ENCODE measurements at places on chromosomes 5 and 9.

- no peak for DNase-seq
These were observed 101.8 kb downstream of the MAST4 start for GRCh38 chr5:66697796-66698564.

GRCh38 chr5:149409268-149409948, 30.3 kb upstream of the IL17B start:
- no peak for DNase-seq

- DNase-seq: no peak
These were observed 61.9 kb upstream of the ITGA1 start for GRCh38 chr5:52725808-52726207.

DNA sequence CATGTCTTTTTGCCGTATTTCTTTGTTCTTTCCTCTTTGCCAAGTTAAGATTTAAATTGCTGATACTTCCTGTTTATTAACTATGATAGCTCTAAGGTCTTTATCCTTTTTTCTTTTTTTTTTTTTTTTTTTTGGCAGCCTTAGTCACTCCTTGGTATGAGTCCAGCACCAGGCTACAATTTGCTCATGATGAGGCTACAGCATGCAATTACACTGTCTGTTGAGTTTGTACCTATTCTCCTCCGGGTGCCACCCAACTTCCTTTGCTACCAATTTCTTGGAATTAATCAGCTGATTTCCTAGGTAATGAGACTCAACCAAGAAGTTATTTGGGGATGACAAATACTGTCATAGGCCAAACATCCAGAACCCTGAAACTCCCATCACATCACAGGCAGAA, 25.5 kb downstream of the ACTL7B start:
- DNase-seq: no peak

- no peak for DNase-seq
These were observed 480 bp upstream of the CCDC69 start for GRCh38 chr5:151224372-151224771.

DNA sequence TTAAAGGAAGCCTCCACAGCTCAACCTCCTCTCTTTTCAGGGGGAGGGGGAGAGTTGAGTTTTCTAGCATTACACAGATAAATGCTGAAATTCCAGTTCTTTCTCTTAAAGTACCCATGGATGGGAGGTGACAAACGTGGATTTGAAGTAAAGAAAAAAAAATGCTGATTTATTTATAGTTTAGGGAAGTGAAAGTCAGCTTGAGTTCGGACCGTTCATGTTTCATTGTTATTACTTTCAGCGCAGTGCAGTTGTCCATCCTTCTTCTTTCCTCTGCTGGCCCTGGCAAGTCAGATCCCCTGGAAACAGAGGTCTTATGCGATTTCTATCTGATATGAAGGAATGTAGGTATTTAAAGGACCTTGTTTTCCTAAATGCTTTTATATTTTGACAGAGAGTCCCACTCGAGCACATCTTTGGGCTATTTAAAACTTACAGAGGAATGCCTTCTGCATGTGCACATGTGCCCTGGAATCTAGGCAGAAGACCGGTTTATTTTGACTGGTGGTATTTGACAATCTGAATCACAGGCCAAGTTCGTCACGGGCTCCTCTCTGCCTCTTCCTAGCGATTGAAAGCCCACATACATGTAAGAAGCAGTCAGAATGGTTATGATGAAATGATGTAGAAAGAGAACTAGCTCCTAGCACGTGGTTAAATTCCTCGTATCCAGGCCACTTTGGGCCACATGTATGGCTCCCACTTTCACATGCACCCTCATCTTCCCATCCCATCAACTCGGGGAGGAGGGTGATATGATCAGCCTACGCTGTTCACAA, 385.2 kb upstream of the KLF4 start:
- no peak for DNase-seq

DNA sequence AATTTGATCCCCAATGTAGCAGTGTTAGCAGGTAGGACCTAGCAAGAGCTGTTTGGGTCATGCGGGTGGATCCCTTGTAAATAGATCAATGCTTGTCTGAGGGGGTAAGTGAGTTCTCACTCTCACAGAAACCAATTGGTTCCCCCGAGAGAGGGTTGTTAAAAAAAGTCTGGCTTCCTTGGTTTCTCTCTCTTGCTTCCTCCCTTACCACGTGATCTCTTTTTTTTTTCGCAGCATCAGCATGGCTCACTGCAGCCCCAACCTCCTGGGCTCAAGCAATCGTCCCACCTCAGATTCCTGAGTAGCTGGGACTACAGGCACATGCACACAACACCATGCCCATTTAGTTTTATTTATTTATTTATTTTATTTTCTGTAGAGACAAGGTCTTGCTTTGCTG, 26.4 kb downstream of the RAPGEF6 start:
- no peak for DNase-seq

- DNase-seq: peak; percentile 20
These were observed 72.8 kb upstream of the ASTN2 start for GRCh38 chr9:117487555-117488175.

DNA sequence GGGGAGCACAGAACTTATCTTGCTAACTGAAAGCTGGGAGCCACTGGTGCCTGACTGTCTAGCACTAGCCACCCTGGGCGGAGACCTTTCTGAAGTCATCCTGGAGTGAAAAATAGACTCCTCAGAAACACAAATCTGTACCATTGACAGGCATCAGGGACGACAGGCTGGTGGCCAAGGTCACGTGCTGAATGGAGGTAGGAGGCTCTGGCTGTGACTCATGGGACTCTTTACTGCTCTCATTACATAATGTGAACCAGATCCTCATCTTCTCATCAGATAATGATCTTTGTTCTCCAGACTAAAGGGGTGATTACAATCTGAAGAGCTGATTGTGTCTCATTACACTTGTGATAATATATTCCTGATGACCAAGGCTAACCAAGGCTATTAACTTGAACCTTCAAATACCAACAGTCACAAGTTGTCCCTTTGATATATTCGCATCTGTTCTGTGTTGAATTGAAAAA, 91.8 kb downstream of the SEMA5A start:
- DNase-seq: no peak

- no peak for DNase-seq
These were observed 4.0 kb upstream of the FCHO2 start for GRCh38 chr5:72951671-72952468.

DNA sequence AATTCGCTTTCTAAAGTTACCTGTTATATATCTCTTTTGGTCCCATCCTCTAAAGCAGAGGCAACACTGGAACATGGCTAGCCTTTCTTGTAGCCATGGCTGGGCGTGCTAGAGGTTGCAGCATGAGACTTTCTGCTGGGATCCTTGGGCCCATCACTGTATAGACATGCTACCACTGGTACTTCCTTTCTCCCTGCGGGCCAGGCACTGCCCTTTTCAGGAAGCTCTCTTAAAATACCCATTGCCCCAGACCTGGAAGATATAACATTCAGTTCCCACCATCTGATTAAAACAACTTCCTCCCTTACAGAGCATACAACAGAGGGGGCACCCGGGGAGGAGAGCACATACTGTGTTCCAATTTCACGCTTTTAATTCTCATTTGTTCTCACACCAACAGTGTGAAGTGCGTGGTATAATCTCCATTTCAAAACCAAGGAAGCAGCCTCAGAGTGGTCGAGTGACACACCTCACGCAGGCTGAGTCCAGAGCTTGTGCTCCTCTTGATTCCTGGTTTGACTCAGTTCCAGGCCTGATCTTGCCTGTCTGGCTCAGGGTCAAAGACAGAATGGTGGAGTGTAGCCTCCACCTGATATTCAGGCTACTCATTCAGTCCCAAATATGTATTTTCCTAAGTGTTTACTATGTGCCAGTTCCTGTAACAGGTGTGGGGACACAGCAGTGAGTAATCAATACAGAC, 22.6 kb downstream of the PTGS1 start:
- DNase-seq: no peak

- DNase-seq: no peak
These were observed 183.7 kb downstream of the TAF11L14 start for GRCh38 chr5:17817990-17818389.

GRCh38 chr5:133824661-133825254, 143.7 kb downstream of the C5orf15 start:
- no peak for DNase-seq

DNA sequence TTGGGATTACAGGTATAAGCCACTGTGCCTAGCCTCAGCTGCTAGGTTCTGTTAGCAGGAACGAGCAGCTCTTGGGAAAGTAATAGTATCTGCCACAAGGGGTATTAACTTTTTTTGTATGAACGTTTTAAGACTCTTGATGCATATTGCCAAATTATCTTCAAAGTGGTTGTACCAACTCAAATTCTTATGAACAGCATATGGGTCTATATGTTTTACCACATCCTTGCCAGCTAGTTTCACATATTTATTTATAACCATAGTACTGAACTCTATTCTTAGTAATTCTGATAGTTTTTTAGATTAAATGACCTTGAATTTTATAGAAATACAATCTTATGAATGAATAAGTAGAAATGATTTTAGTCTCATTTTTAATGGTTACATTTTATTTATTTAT, 80.9 kb downstream of the HSPA4 start:
- DNase-seq: no peak

- no peak for DNase-seq
These were observed 35.7 kb downstream of the LHX2 start for GRCh38 chr9:124047251-124047672.

DNA sequence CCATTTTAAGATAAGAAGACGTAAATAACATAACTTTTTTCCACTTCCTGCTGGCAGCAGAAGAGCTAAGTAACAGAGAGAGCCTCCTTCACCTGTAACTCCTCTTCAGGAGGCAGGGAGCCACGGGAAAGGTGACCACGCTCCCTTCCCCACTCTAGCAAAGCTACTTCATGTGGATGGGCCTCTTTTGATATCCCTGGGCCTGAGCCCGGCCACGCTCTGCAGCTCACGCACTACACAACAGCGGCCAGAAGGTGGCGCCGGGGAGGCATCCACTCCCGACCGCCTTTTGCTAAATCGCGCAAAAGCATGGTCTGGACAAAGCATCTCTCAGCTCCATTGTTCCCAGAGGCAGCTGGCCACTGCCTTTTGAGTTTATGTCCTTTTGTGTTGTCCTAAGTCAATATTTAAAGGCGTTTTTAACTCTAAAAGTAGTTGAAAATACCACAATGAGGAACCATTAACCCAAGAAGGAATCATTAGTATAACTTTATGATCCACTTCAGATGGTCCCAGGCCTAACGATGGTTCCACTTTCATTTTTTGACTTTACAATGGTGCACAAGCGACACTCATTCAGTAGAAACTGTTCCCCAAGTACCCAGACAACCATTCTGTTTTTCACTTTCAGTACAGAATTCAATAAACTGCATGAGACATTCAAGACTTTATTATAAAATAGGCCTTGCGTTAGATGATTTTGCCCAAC, 23.6 kb downstream of the CMBL start:
- peak; percentile 81 for DNase-seq

- no peak for DNase-seq
These were observed 212.6 kb upstream of the KIF2A start for GRCh38 chr5:62093411-62093810.
